ENCODE measurements at places on chromosomes 11 and 22.

- DNase-seq: peak; percentile 90
Observed at GRCh38 chr22:42553475-42554361, at the start of gene SERHL2. Gene SERHL2 (plus strand): TSS chr22:42553956. CDS start chr22:42554021, 65 bp downstream.

DNA sequence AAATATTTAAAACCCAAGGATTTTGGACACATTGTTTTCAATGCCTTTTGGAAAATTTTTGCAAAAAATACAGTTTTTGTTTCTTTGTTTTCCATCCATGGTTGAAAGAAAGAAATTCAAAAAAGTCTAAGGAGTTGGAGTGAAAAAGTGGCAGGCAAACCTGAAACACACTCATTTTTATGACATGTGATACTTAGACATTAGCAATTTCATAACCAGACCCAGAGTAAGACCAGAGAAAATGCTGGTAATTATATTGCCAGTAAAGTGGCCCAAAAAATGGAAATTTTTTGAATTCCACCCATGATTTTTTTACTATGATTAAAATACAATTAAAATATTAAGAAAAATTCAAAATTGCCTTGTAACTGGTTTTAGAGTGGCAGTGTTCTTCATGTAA, 128.2 kb downstream of the SLC17A6 start:
- no peak for DNase-seq

DNA sequence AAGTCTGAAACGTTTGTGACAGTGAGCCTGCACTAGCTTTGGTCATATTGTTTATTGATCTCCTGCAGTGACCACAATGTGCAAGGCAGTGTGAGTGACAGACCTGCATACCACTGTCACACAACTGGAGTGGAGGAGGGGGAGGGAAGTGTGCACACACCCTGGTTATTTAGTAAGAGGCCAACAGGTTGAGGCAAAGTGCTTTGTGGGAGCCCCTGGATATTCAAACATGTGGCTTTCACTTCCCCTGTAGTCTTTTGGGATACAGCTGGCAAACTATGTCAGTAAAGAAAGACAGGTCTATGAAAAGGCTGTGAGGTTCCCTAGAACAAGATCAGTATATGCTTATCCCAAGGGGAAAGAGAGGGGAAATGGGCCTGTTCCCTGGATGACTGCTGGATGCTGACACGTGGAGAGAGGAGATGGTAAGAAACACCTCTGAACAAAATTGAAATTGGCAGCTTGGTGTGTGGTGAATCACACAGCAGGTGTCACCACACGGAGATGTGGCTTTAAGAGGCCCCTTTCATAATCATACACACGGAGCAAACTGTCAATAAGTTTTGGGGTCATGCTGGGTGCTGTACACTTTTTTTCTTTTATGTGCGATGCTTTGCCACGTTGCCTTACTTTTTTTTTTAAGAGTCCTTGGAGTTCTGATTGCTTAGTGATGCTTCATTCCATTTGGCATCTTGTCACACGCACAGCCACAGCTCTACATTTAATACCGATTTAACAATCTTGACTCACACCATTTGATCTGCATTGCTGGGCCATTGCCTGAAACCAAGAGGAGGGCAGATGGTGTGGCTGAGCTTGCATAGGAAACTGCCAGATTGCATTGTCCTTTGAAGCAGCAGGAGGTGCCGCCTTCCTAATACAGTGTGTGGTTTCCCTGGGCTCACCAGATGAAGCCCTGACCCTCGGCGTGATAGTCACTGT, 11.3 kb downstream of the OSBP2 start:
- no peak for DNase-seq

DNA sequence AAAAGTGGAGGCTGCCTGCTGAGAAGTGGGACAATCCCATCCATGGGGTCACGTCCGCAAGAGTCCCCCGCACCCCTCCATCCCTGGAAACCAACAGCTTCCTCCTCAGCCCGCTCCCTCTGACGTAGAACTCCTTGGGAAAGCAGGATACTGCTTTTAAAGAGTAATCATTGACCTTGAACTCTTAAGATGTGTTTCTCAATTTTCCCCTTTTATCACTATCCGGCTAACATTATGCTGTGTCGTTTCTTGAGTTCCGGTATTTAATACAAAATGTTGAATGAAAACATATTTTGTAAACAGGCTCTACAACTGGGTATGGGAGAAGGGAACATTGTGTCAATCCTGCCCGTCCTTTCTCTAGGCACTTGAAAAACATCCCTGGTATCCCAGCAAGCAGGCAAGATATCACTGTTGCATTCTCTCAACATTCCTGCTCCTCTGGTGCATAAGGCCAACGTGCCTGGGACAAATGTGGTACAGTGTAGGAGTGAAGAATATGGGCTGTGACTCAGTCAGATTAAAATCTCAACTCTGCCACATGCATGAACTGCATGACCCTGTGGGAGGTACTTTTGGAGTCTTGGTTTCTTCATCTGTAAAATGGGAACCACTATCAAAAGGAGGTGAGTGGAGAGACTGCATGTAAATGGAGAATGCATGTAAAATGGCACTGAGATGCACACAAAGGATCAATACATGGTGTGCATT, 52.8 kb downstream of the WT1 start:
- no peak for DNase-seq

DNA sequence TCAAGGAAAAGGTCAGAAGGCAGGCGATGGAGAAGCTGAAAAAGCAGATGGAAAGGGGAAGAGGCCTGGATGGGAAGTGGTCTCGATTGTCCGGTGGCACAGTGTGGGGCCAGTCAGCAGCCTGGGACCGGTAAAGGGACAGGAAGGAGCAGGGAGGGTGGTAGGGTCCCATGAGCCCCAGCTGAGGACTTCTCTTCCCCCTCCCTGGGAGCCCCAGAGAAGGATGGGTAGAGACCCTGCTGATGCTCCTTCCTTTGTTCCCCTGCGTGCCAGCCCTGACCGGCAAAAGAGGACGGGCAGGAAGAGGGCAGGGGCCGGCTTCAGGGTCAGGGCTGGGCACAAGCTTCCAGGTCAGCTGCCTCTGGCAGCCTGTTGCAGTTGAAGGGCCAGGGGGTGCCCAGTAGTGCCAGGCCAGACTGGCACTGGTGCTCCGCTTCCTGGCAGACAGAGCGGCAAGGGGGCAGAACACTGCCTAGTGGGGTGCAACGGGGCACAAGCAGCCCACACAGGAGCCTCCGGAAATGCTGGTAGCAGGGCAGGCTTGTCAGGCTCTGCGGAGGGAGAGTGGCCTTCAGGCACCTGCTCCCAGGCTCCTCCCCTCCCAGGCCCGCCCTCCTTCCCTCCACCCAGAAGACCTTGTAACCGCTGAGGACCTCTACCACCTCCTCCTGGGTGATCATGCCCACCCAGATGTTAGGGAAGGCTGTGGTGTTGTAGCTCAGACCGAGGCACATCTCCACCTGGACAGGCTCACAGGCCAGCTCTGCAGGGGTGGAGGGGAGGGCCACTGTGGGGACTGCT, 739 bp upstream of the C1QTNF5 start:
- DNase-seq: no peak

DNA sequence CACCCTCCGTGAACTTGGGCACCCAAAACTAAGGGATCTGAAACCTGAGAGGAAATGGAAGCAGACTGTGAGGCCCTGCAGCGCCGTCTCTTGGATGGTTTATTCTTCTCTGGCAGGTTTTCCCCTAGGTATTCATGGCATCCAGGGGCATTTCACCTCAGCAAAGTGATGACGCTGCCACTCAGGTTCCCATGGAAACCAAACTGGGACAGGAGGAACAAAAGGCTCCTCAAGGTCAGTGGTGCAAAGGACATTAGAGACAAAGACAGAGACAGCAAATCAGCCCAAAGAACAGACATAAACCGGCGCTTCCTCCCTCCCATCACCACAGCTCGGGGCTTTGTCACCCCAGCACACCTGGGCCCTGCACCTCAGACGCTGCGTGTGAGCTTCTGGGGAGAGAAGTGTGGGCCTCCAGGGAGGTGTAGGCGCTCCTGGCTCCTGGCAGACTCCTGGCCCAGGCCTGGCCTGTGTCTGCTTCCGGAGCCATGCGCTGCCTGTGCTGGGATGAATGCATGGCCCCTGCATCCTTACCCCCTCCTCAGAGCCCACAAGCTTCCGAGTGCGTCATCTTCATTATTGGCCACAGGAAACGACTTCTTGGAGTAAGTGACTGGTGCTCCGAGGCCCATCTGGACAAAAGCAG, 5.9 kb downstream of the TP53AIP1 start:
- no peak for DNase-seq

- DNase-seq: no peak
Observed at GRCh38 chr11:128767591-128768001, 73.7 kb downstream of the FLI1 start.

GRCh38 chr11:62850911-62851806, 11.8 kb upstream of the WDR74 start:
- DNase-seq: no peak

DNA sequence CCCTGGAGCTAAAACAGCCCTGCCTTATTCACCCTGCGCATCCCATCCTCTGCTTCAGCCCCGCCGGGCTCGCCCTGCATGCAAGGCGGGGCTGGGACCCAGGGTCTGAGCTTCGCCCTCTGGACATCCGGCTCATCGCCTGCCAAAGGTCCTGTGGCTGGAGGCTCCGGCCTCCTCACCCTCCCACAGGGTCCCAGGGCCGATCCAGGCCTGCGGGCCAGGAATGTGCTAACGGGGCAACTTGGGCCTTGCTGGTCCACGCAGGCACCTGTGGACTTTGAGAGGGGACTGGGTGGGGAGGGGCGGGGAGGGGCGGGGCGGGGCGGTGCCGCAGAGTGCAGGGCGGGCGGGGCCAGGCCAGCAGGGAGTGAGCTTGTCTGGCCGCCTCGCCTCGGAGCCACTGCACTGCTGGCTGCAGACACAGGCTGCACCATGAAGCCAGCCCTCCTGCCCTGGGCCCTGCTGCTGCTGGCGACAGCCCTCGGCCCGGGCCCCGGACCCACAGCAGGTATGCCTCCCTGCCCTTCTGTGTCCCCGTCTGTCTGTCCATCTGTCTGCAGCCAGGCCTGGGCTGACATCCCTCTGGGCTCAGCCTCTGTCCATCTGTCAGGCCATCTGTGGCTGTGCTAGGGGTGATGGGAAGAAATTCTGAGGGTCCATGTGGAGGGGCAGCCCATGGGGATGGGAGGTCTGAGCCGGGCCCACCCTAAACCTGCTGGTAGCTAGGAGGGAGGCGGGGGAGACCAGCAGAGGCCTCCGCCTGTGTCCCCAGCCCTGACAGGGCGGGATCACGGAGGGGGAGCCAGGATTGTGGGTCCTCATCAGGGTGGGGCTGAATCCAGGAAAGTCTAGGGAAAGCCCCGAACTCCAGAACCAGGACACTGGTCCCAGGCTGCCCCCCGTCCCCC, at the start of gene SUSD2:
SUSD2 (plus strand) TSS at position 400 of the 908 bp plus-strand sequence; CDS start at position 433, 33 bp downstream.
- DNase-seq: no peak

GRCh38 chr11:96246718-96247552, 96.1 kb downstream of the MAML2 start:
- no peak for DNase-seq

- no peak for DNase-seq
Observed at GRCh38 chr11:92907671-92908070, 61.8 kb upstream of the MTNR1B start.

- DNase-seq: no peak
Observed at GRCh38 chr11:35751664-35752061, 89.1 kb downstream of the TRIM44 start.

DNA sequence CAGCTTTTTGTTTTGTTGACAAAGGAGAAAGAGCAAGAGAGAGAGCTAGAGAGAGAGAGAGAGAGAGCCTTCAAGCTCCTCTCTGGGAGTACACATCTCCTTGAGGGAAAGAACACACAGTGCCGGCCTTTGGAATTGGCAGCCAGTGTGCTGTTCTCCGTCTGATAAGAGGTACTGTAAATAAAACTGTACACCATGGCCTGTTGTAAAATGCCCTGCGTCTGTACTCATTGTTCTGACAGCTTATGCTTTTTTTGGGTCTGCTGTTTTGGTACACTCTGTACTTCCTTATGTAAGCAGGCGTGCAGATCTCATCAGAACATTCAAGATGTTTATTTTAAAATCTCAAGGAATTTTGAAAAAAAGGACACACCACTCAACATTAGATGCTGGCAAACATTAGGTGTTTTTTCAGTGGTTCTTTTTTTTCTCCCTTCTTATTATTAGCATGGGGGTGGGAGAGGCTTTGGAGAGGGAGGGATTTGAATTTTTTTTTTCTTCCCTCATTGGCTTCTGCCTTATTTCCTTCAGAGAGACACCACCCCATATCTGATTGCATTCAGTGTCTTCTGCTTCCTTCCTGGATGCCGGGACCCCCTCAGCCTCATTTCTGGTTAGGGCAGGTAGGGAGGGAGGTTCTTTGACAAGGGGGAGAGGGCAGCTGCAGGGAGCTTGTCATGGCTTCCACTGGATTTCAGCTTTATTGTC, 116.8 kb upstream of the NNMT start:
- peak; percentile 66 for DNase-seq

GRCh38 chr11:6319001-6319703, 1.1 kb downstream of the CAVIN3 start:
- DNase-seq: no peak
